ENCODE measurements at places on chromosomes 4 and X.

DNA sequence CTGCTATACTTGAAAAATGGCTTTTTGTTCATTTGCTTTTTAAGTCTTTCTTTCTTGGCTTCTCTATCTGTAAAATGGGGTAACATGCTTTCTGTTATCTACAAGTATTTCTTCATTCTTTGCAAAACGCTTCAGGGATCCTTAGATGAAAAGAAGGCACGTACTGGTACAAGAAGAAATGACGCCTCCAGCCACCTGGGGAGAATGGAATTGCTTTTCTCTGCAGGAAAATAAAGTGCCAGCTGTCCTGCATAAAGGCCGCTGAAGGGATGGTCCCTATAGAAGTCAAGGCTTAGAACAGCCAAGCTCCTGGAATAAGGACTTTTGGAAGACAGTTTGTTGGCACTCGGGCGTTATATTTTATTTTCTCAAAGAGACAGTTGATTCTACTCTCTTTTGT is 210.8 kb upstream of the RASGEF1B start:
- no peak for DNase-seq

- no peak for DNase-seq
Observed at GRCh38 chrX:132953354-132953753, 5.1 kb downstream of the HS6ST2 start.

GRCh38 chr4:125022855-125023501 is 291.8 kb upstream of the FAT4 start:
- DNase-seq = no peak

- DNase-seq = peak; percentile 64
Observed at GRCh38 chr4:56978750-56979303, at the start of gene POLR2B. TSS of gene POLR2B (plus strand) at chr4:56978896. CDS start at chr4:56978986, 90 bp downstream.

GRCh38 chr4:152072001-152072485 is 311.2 kb upstream of the GATB start:
- no peak for DNase-seq

DNA sequence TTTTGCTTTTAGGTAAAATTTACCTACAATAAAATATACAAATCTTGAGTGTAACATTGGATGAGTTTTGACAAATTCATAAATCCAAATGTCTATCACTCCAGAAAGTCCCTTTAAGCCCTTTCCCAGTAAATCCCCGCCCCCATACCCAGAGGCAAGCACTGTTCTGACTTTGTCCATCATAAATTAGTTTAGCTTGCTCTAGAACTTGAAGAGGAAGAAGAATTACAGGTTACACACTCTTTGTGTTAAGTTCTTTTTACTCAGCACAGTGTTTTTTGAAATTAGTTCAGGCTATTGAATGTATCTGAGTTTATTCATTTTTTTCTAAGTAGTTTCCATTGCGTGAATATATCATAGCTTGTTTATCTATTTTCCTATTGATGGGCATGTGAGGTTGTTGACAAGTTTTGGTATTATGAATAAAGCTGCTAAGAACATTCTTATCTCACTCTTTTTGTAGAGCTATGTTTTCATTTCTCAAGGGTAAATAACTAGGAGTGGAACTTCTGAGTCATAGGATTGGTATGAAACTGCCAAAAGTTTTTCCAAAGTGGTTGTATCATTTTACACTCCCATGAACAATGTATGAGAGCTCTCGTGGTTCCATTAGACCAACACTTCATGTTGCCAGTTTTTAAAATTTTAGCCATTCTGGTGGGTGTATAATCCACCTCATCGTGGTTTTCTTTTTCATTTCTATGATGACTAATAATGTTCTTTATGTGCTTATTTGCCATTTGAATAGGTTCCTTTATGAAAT is 22.4 kb upstream of the HPSE start:
- no peak for DNase-seq

- DNase-seq = no peak
Observed at GRCh38 chr4:124224256-124224655, 488.3 kb downstream of the ANKRD50 start.

DNA sequence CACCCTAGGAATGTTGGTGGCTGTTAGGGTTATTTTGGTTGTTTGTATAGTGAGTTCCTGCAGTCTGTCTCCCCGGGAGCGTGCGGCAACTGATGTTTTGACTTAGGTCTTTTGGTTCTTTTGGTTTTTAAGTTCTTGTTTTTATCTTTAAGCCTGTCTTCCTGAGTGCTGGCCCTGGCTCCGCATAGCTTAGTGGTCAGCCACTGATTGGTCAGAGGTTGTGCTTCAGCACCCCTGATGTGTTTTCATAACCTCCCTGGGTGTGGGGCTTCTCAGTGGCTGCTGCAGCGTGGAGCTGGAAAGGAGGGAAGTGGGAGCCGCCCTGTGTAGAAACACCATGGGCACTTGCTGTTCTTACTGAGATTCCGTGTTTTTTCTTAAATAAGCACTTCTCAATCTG is 5.1 kb downstream of the PIGG start:
- no peak for DNase-seq

GRCh38 chr4:156503119-156503518 is 468.5 kb downstream of the PDGFC start:
- no peak for DNase-seq

DNA sequence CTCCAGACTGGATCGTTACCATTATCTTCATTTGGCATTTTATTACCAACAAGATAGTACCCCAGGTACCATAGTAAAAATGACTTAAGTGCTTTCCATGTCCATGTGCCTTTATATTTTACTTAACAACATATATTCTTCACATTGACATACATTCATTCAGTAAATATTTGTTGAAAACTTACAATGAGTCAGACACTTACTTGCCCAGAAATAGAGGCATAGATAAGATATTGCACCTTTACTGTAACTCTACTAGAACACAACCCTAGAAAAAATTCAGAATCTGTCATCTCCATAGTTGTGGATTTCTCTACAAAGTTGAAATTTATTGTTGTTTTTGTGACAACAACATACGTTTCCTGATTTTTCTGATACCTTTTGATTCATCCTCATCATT is 640.6 kb downstream of the RPA4 start:
- DNase-seq = no peak

DNA sequence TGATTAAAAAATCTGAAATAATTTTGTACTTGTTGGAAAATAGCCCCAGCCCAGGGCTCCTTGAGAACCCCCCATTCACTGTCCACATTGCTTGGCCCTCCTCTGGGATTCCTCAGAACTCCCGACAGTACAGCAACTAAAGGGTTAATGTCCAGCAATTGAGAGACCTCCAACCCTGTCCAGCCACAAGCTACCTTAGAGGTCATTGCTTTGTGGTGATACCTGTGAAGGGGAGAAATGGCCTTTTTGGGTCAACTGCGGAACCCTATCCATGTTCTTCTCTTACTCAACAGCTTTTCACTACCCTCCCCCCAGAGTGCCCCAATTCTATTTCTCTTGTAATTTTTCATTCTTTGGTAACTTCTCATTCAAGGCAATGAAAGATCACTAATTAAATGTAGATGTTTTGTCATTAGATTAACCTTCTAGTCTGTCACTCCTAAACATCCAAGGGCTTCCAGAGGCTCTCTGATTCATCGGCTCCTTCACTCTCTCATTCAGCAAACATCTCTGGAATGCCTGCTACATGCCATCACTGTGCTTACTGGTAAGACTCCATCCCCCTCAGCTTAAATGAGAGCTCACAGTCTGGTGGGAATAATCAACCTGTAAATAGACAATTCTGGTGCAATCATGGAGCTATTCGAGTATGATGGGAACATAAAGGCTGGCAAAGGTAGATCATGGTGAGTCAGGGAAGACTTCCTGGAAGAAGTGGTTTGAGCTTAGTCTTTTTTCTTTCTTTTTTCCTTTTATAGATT is 241.4 kb upstream of the PGRMC2 start:
- no peak for DNase-seq

- DNase-seq = no peak
Observed at GRCh38 chr4:79875344-79875899, 197.6 kb downstream of the ANTXR2 start.

Measured in activated CD8-positive, alpha-beta memory T cell treated with anti-CD3 and anti-CD28 coated beads for 1 hour (primary cell).